ENCODE measurements at places on chromosomes 7 and 10.

DNA sequence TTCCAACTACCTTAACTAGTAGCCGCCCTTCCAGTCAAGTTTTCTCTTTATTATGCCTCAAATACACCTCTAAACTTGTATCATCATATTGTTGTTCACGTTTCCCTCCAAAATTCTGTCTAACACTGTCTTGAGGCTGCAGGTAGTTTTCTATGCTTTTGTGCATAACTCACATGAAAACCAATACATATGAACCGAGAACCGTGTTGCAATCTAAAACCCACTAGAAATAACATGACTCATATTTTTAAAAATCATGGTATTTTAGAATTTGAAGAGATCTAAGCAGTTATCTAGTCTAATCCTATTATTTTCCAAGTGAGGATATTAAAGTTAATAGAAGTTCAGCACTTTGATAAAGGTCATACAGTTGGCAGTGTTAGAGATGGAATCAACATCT is 18.2 kb downstream of the LIPF start:
- no peak for DNase-seq

- DNase-seq: no peak
These were observed 235.9 kb downstream of the REEP3 start for GRCh38 chr10:63757067-63757466.

DNA sequence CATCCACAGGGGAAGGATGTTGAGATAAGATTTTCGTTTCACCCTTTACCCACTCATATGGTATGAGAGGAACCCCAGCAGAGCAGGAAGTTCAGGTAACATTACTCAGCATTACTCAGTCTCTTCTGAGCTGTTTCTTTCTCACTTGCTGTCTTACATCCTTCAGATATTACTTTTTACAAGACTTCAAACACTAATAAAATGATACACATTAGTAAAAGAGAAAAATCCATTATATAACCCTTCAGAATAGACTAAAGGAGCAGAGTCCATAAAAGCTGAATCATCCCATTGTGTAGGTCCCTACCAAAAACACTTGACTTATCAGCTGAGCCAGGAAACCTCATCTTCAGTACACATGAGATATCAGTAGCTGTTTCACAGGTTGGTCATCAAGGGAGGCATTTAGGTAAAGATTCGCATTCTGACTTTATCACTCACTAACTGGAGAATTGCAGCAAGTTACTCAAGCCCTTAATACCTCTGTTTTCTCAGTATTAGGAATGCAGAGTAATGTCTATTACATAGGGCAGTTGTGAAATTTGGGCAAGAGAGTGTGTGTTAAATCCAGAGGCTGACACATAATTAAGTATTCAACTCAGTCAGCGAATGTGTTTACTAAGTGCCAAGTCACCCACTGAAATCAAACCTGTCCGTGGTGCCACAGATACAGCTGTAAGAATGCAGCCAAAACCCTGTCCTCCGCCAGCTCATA is 44.7 kb downstream of the KLF6 start:
- no peak for DNase-seq

- DNase-seq: peak; percentile 56
These were observed 22.7 kb upstream of the FXYD4 start for GRCh38 chr10:43348511-43349312.

DNA sequence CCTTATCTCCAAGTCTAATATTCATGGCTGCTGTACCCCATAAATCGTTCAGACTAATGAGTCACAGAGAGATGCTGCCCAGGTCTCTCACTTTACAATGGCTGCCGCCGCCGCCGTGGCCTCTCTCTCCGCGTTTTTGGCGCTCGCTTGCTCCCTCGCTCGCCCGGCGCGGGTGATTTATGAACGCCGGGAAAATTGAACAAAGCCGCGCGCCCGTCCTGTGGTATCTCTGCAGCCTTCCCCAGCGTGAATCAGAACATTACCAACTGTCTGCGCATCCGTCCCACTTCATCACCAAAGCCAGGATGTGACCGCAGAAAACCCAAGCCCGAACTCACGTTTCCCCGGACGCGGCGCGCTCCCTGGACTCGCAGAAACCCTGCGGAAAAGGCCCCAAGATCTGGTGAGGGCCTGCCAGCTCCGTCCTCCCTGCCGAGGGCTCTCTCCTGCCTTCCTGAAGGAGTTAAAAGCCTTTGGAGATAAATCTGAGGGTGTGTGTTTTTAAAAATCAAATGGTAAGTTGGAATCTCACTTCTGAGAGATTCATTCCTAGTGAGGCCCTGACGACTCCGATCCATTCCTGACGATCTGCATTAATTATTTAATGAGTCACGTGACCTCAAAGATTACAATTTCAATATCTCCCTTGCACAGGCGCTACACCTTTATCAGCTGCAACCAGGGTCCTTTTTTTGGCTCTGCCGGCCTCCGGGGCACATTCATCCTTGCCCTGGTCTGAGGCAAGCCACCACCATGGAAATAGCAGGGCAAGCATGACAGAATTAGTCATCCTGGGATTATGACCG is 6.3 kb downstream of the HOXA4 start:
- no peak for DNase-seq

DNA sequence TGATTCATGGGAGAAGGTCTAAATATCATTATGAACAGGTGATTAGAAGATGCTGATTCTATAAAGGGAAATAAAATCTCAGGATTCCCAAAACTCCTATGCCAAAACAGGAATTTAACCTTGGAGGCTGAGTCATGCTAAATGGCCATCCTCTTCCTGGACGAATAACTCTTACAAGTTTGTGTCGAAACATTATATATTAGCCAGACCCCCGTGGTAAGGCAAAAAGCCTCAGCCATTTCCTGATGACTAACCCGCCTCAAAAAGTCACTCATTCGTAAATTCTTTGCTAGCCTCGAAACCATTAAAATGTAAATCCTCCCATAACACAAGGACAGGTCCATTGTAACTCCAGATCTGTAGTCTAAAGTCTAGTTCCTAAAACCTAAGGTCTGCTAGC is 32.0 kb downstream of the CUL2 start:
- DNase-seq: no peak

- DNase-seq: no peak
These were observed 230.2 kb upstream of the HPS1 start for GRCh38 chr10:98676895-98677294.

DNA sequence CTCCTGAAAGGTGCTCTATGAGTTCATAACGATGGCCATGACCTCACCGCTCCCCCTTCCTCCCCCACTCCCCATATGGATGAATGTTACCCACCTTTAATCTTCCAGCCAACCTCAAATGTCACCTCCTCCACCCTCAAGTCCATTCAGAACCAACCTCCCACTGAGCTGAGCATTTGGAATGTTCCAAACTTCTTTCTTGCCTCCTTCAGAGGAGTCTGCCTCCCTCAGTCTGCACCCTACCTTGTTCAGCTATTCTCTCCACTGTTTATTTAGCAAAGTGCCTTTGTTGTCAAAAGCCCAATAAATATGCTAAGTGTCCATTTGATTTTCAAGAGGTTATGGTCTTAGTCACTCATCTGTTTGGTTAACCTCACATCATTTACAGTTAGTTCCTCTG is 22.9 kb upstream of the MTPAP start:
- peak; percentile 59 for DNase-seq

Data from NCI-H774 (cell line).